Stimulated activated CD8-positive, alpha-beta memory T cell treated with anti-CD3 and anti-CD28 coated beads, Interleukin-7, amount 100 ng/mL, for 1 hour (primary cell): ENCODE measurements at places on chromosomes 5 and 9.

GRCh38 chr9:82949203-82949602 lies 113.7 kb downstream of the RASEF start:
- no peak for DNase-seq

GRCh38 chr9:22060831-22061383 lies 51.8 kb upstream of the CDKN2B start:
- no peak for DNase-seq

DNA sequence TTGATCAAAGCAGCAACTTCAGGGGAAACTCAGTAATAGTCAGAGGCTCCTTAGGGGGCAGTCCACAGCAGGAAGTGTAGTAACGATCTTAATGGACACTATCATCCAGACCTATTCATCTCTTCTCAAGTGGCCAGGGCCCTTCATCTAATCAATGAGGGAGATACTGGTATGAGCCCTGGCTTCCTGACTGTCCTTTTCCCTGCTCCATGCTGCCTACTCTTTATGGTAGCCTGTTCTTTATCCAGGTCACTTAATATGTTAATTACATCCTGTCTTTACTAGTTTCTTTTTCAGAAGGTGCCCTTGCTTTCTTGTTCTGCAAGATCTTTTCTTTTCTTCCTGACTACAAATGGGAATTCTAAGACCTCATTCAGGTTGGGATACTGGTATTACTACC lies 197.1 kb downstream of the CAVIN4 start:
- no peak for DNase-seq

- DNase-seq, result no peak
Observed at GRCh38 chr5:10317825-10318682, 10.4 kb upstream of the CMBL start.

- DNase-seq, result no peak
Observed at GRCh38 chr5:25441810-25442209, 797.0 kb upstream of the CDH10 start.
